ENCODE measurements at places on chromosomes 4 and X.

GRCh38 chr4:2437475-2438215 is 18.9 kb downstream of the CFAP99 start:
- DNase-seq: no peak

GRCh38 chr4:5421416-5421815 is 286.9 kb downstream of the EVC2 start:
- no peak for DNase-seq

- no peak for DNase-seq
Measured at GRCh38 chr4:157204634-157205244, 15.8 kb upstream of the GRIA2 start.

DNA sequence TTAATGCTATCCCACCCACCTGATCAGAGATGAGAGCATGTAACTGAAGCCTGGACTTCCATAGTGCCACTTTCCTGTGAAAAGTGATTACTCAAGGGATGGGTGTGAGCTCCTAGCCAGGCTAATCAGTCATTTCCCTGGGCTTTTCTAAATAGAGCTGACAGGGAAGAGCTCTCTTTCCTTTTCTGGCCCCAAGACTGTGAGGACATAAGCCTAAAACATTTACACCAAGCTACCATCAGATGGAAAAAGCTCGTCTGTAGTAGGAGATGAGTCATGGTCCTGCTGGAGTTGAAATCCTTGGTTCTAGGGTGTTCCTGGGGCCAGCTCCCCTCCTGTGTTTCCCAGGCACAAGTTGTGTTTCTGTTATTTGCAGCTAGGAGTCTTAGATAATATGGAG is 52.4 kb upstream of the NDP start:
- no peak for DNase-seq

DNA sequence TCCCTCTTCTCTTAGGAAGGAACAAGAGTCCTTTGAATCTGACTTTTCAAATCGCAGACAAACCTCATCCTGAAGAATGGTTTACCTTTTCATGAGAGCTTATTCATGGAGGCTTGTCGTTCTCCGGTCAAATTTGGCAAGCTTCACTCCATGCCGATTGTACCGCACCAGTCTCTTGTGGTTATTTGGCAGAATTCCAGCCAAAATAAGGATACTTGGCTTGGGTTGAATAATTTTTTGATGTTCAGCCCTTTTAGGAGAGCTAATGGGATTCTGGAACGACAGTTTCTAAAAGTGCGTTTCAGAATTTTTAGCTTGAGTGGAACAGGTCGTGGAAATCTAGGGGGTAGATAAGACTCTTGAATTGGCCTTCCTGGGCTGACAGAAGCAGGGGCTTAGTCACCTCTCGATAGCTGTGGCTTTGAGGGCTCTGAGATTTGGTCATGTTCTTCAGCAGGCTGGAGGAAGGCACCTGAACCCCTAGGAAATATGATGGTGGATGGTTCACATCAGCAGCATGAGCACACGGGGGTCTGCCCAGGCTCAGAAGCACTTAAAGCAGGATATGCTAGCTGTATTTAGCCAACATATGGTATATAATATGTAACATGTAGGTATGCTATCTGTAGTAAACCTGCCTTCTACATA is 1.5 kb downstream of the KLHL2 start:
- DNase-seq: no peak

DNA sequence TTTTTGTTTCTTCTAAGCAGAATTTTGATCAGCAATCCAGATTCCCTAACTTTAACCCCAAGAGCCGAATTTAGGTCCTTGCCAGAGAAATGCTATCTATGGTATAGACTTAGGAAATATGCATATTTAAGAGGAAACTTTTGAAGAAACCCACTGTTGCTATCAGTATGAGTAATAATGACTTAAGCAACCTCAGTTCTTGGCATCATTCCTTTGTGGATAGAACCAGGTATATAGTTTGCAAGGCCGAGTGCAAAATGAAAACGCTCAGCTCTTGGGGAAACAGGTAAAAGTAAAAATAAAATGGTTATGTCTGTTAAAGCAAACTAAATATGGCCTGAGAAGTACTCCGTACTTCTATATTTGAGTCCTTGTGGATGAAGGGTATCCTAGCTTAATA is 78.1 kb downstream of the ARSF start:
- DNase-seq: no peak

GRCh38 chrX:133335027-133335426 is 80.3 kb downstream of the GPC4 start:
- DNase-seq: no peak

DNA sequence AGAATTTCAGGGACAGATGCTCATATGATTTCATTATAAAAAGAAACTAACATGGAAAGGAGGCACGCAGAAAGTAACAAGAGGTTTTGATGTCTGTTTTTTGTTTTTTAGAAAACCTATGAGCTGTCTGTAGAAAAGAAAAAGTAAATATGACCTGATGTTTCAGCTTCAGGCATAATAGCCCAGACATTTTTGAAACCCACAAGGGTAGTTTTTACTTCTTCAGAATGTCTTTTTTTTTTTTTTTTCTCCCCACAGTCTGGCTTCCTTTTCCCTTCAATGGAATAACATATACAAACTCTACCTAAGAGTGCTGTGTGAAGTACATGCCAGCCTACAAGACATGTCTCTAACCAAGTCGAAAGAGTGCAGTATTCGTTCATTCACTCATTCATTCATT is 18.3 kb upstream of the STX18 start:
- no peak for DNase-seq
